Fibroblast of skin of right biceps (primary cell): ENCODE measurements at places on chromosomes 11 and 22.

GRCh38 chr22:30238136-30238535, 8.4 kb downstream of the LIF start:
- DNase-seq, result no peak

DNA sequence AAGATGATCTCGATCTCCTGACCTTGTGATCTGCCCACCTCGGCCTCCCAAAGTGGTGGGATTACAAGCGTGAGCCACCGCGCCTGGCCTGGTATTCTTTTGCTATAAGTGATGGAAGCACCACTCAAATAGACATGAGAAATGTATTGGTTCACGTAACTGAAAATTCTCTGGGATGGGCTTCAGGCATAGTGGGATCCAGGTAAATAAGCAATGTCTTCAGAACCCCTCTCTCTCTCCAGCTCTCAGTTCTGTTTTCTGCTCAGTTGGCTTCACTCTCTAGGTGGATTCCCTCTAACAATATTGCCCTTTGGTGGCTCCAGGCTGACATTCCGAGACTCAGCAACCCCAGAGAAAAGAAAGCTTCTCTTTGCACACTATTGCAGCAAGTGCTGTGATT, 889 bp upstream of the LHFPL7 start:
- no peak for DNase-seq

DNA sequence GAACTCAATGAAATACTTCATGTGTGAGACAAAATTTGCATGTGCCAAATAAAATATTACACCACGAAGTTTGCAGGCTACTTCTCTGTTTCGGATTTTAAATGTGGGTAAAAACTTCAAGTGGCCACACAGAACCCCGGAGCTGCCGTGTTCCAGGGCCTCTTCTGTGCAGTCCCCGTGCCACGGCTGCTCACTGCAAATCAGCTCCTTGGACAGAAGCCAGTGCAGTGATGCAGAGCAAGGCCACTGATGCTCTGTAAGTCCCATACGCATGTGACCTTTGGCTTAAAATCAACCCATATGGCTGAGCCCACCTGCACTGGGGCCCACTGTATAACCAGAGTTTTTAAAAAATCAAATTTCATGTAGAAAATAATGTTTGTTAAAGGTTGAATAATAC, 1309.4 kb downstream of the TBC1D22A start:
- DNase-seq, result no peak

DNA sequence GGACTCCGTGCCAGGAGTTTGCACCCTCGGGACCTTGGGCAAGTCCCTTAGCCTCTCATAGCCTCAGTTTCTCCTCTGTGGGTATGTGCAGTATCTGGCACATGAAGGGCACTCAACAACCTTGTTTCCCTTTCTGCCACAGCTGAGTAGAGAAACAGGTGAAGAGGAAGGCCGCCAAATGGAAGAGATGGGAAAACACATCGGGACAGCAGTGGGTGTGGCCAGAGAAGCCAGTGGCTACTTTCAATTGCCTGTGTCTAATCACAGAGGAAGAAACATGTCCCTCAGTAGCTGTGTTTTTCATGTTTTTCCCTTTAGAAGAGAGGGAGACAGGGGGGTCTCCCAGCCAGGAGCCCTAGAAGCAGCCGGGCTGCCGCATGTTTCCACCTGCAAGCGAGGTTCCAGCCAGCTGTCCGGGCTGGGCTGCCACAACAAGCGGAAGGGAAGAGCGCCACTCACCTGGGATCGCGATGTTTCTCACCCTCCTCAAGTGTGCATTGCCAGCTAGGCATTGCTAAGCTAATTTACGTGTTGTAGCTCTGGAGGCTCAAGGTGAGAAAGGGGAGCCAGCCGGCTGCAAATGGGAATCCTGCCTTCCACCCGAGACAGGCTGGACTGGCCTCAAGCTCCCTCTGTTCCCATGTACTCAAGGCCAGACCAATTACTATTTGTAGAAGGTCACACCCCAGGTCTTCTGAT, 16.7 kb downstream of the ASPHD2 start:
- DNase-seq, result no peak

GRCh38 chr11:114226356-114226755, 69.8 kb upstream of the NNMT start:
- DNase-seq, result no peak

- DNase-seq, result no peak
These were observed 255.2 kb downstream of the MN1 start for GRCh38 chr22:27546157-27546935.

- DNase-seq, result peak; percentile 6
These were observed 651 bp upstream of the C11orf42 start for GRCh38 chr11:6204706-6205105.

DNA sequence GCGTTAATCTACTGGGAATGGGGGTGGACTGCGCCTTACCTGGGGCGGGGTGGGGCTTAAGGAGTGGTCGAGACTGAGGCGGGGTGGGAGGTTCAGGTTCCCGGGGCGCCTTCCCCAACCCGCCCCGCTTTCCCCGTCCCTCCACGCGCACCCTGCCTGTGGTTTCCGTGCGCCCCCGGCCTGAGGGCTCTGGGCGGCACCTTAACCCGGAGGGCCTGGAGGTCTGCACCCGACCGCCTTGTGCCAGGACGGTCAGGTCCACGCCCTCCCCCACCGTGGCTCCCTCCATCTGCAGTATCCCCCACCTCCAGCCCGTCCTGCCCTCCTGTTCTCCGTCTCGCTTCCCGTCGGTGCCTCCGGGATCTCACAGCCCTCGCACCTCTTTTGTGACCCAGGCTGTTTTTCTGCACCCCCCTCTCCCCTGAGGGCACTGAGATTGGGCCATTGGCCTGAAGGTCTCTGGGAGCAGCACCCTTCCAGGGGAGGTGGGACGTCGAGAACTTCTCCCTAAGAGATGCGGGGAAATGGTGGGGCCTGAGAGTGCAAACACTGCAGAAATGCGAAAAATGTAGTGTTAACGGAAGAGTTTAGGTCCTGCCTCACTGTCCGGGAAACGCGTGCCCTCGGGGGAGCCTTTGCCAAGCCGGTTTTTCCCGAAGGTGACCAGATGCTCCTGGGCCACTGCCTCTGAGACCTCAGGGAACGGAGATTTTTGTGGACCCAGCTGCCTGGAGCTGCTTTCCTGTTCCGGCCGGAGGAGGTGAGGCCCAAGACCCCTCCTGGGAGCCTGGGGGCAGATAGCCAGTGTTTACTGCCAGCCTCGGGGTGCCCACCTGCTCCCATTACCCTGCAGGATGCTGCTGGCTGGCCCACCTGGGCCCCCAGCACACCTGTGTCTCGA, 1.2 kb upstream of the ASCL2 start:
- DNase-seq, result no peak

DNA sequence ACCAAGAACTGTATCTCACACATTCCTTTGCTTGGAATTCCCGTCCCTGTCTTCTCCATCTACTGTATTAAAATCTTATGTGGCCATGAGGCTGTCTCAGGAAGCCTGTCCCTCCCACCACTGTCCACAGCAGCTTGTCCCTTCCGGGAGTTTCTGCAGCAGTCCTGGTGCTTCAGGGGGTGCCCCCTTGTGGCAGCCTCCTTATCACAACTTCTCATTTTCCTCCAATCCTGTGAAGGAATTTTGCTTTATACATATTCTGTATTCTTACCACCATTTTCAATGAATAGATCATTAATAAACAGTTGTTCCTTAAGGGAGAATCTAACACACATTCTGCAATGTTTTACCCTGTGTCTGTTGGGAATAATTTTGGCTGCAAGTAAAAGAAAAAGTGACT, 220.4 kb upstream of the RAG2 start:
- DNase-seq, result peak; percentile 5

DNA sequence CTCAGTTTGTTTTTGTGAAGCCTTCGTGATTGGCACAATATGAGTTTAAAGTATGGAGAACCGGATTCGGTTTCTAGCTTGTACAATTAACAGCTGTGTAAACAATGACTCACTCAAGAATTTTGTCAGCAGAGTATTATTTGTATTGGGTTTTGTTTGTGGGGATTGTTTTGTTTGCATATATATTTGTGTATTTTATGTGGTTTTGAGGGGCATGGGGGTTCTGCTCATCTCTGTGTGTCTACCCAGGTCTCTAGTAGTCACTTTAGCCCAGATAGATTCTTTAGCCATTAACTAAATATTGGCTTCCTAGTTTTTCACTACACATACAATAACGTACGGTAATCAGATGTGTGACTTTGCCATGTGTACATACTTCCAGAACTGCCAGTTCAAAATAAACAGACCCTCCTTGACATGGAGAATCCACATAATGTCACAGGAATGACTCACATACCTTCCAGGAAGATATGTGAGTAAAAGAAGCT, 7.5 kb upstream of the MS4A7 start:
- DNase-seq, result no peak

GRCh38 chr11:67656278-67656922, 5.9 kb upstream of the ACY3 start:
- no peak for DNase-seq

DNA sequence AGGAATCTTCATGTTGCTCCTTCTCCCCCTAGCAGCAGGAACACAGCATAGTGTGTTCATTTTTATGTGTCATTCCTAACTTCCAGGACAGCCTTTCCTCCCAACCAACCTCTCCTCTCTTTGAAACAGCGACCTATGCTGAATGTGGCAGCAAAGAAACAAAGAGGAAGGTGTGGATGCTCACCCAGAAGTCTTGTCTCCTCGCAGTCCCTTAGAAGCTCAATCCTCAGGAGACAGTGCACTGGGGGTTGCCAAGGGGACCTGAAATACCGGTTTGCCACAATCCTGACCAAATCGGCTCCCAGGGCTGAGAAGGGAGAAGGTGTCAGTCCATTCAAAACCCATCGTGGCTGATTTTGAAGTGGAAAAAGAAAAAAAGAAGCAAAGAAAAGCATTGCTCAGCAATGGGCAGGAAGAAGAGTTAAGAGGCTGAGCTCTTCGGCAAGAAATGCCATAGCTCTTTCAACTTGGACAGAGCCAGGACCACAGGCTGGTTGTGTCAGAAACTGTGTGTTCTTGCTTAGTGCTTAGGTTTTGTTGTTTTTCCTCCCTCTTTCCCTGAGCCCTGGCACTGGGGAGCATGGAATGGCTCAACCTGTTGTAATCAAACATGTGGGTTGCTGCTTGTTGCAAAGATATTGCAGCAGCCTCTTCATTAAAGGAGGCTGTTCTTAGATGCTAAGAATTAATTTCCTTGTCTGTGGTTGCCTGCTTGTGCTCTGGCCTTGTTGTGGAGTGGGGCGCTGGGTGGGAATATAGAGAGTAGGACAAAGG, 30.4 kb upstream of the TENM4 start:
- no peak for DNase-seq

DNA sequence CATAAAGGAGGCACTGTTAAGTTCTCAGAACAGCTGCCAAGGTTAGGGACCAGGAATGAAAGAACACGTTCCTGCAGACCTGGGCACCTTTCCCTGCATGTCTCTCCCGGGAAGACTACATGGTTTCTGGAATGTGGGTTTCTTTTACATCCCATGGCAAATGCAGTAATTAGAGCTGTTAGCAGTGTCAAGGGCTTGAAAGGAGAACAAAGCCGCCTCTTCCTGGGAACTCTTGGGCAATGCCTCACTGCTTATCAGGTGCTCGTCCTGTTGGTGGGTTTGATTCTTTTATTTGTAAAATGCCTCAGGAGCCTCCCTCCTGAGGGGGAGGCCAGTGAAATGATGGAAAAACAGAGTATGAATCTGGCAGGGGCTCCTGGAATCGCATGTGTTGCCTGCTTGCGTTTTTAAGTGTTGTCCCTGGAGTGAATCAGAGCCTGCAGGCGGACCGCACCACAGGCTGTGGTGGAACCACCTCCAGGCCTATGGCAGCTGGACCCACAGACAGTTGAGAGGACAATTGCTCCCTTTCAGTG, 723 bp upstream of the C22orf31 start:
- DNase-seq, result no peak

GRCh38 chr11:116972691-116973090, 125.5 kb downstream of the SIK3 start:
- no peak for DNase-seq

GRCh38 chr22:32926600-32926999, 125.1 kb downstream of the TIMP3 start:
- DNase-seq, result peak; percentile 33

DNA sequence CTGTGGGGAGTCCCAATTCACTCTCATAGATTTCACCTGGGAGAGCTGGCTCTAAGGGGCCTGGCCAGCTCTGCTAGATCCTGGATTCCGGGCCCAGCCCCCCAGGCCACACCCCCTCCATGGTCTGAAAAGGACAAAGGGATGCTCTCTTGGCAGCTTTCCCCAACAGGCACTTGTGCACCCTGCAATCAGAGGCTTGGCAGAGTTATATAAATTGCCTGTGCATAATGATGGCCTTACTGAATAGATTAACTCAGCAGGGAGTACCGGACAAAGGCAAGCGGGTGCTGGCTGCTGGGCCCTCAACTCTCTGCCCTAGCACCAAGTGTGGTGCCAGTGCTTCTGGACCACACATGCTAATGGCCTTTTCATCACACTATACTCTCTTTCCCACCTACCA, 461.6 kb downstream of the BUD13 start:
- DNase-seq, result no peak

GRCh38 chr22:16915701-16916100, 90.5 kb upstream of the XKR3 start:
- no peak for DNase-seq

- DNase-seq, result no peak
These were observed 1275.2 kb downstream of the TBC1D22A start for GRCh38 chr22:48037618-48038017.

GRCh38 chr11:72642043-72642883, 32.0 kb downstream of the PDE2A start:
- DNase-seq, result peak; percentile 4

- no peak for DNase-seq
These were observed 131.3 kb downstream of the AASDHPPT start for GRCh38 chr11:106208760-106209159.

- DNase-seq, result no peak
These were observed 27.9 kb upstream of the OAF start for GRCh38 chr11:120182790-120183491.

GRCh38 chr22:50621948-50622722, 5.8 kb downstream of the ARSA start:
- no peak for DNase-seq

DNA sequence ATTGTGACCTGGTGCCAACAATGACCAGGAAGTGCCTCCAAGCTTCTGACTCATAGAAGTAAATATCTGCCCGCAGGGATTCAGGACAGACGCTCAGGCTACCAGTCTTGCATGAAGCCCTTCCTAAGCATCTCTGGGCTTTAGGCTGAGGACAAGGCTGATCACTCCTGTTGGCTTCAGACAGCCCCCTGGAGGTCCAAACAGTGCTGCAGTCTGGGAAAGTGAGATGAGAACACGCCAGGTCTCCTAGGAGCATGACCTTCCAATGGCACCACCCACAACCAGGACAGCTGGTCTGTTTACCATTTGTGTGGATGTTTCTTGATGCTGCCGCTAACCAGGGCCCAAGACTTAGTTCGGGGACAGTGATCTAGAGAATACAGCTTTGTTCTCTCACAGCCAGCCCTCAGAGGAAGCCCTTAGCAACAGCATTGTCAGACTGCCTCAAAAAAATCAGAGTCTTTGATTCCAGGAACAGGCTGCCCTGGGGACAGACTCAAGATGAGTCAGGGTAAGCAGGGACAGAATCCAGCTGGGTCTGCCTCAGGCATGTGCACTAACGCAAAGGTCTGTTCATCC, 111.2 kb downstream of the ZNF280B start:
- DNase-seq, result no peak

- peak; percentile 81 for DNase-seq
These were observed at the start of gene RRAS2 for GRCh38 chr11:14358729-14359439. TSS of gene RRAS2 (minus strand) at chr11:14359183. CDS start at chr11:14358870, 313 bp downstream.
